Heart right ventricle (tissue), 16 donors: ENCODE measurements at places on chromosomes 6 and 20. TPM values are rescaled to one million over a fixed set of nuclear protein-coding genes. Genes with fewer than 3 reads are reported as not detected.

Gene CCN2
- total RNA-seq: 33.0 TPM

Gene FOXF2
- total RNA-seq: 0.17 TPM

Gene DLL1
- total RNA-seq: 16.2 TPM

Gene FAM135A
- 12.5 TPM for total RNA-seq

Gene SLC22A3
- 1.00 TPM for total RNA-seq

Gene THEMIS
- total RNA-seq: not detected

Gene CST9L
- not detected for total RNA-seq

Gene C6orf52
- total RNA-seq: 1.6 TPM
